ENCODE measurements at places on chromosomes 7 and 10. TPM values are rescaled to one million over a fixed set of nuclear protein-coding genes. Genes with fewer than 3 reads are reported as not detected.

GRCh38 chr7:142593106-142593505 lies 156.2 kb upstream of the PRSS1 start:
- DNase-seq = no peak

- DNase-seq = no peak
Measured at GRCh38 chr10:74394416-74394969, 243.5 kb downstream of the ADK start.

- no peak for DNase-seq
Measured at GRCh38 chr10:62153191-62153590, 115.5 kb downstream of the RTKN2 start.

- DNase-seq = no peak
Measured at GRCh38 chr10:102268375-102268888, 23.1 kb downstream of the GBF1 start.

DNA sequence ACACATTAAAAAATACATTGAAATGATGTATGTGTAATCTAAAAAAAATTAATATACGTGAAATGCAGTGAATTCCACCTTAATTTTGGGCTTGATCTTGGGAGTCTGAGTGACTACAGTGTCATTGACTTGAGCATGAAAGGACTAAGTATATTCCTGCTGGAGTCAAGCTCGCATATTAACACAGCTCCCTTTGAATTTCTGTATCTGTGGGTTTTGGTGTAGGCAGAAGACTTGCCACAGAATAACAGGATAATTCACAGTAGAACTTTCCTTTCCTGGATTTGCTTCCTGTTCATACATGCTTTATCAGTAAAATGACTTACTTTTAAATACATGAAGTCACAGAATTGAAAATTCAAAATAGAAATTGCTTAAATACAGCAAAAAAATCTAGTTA lies 55.3 kb downstream of the PPP1R9A start:
- DNase-seq = no peak

DNA sequence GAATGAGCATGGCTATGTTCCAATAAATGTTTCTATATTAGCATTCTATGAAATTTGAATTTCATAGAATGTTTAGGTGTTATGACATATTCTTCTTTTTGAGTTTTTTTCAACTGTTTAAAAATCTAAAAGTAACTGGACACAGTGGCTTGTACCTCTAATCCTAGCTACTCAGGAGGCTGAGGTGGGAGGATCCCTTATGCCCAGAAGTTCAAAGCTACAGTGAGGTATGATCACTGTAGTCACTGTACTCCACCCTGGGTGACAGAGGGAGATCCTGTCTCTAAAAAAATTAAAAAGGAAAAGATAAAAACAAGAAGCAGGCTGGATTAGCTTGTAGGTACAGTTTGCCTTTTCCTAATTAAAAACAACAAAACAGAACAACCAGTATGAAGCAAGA lies 95.1 kb downstream of the NRBF2 start:
- DNase-seq = no peak

DNA sequence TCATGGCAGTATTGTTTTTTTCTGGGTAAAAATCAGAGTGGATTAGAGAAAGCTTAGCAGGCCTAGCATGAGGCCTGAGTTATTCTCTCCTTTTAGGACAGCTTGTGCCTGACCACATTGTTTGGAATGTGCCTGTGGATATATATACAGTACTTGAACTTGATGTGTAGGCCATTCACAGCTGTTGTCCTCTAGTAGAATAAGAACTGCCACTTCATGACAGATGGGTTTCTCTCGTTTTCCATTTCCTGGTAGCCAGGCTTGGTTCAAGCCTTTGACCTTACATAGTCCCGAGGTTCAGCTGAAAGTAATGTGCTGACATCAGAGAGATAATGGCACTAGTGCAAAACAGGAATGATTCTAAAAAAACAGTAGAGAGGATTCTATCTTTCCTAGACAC lies 473.9 kb downstream of the AUTS2 start:
- no peak for DNase-seq

- DNase-seq = no peak
Measured at GRCh38 chr10:93593254-93593653, 7.8 kb downstream of the RBP4 start.

GRCh38 chr10:7487528-7487927 lies 76.7 kb upstream of the SFMBT2 start:
- no peak for DNase-seq

DNA sequence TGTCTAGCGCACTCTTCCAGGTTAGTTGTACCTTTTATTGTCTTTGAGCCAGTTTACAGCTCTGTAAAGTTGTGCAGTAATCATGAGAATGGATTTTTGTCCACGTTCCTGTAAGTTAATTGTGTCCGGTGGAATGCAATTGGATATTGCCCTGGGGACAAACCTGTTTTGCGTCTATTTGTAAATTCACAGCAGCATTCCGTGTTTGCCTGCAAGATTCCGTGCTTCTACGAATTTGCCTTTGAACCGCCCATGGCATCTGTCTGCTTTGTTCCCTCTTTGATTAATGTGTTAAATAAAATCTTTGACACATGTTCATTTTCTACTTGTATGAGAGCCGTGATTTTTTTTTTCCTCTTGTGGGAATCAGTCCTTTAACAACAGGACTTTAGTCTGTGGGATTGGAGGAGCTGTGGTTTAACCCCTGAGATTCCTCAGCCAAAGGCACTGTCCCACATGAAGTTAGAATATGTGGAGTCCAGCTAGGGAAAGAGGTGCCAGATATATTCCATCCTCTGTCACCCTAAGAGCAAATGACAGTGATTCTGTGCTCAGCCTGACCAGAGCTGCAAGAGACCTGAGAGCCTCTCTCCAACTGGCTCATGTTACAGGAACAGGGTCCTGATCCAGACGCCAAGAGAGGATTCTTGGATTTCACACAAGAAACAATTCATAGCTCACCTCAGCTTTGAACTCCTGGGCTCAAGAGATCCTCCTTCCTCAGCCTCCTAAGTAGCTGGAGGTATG lies 126.3 kb downstream of the COL26A1 start:
- DNase-seq = no peak

DNA sequence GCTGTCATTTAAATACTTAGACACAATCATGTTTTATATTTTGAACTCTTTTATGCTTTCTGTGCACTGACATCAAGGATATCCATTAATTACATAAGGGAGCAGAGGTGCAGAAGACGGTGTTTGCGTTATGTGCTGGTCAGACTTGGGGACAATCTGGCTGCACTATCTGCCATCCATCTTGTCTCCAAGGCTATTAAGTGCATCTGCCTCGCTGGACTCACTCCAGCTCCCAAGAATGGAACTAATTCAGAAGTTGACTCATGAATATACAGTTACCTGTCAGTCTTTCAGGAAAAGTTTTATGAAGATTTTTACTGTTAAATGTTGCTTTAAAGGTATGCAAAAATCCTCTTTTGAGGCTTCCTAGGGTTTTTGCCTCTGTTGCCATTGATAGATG lies 391.0 kb downstream of the SUGCT start:
- no peak for DNase-seq

GRCh38 chr10:11279314-11279713 lies 261.6 kb downstream of the CELF2 start:
- no peak for DNase-seq

- no peak for DNase-seq
Measured at GRCh38 chr10:52578871-52579405, 193.6 kb downstream of the MBL2 start.

GRCh38 chr7:105060923-105061322 lies 46.9 kb downstream of the KMT2E start:
- DNase-seq = no peak

- no peak for DNase-seq
Measured at GRCh38 chr7:73847941-73848723, 5.8 kb upstream of the METTL27 start.

- no peak for DNase-seq
Measured at GRCh38 chr10:24871011-24871935, 81.1 kb downstream of the PRTFDC1 start.

DNA sequence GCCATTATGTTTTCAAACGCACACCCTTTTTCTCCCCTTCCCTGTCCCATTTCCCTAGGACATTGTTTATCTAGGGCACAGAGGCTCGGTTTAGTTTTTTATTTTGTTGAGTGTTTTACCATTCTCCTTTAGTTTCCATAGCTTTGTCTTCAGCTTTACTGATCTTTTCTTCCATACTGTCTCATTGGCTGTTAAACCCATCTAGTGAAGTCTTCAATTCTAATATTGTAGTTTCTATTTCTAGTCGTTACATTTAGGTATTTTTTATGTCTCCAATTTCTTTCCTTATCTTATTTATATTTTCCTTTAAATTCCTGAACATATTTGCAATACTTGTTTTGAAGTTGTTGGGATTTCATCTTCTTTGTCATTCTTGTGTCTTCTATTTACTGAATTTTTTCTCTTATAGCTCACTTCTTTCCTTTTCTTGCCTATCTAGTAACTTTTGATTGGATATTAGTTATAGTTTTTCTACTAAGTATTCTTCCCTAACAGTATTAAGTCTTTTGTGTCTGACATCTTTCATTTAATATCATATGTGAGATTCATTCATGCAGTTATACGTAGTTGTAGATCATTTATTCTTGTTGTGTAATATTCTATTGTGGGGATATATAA lies 41.0 kb upstream of the SH2D4B start:
- no peak for DNase-seq

GRCh38 chr10:42911359-42911758 lies 128.8 kb downstream of the BMS1 start:
- no peak for DNase-seq

- DNase-seq = no peak
Measured at GRCh38 chr10:69474742-69475432, 23.6 kb downstream of the TSPAN15 start.

GRCh38 chr10:16470747-16471146 lies 33.9 kb downstream of the PTER start:
- DNase-seq = no peak

DNA sequence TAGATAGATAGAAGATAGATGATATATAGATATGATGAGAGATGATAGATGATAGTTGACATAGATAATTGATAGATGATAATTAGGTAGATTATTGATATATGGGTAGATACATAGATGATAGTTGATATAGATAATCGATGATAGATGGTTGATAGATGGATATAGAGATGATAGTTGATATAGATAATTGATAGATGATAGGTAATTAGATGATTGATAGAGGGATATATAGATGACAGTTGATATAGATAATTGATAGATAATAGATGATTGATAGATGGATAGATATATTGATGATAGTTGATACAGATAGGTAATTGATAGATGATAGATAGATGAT lies 72.3 kb downstream of the PRR15 start:
- no peak for DNase-seq

DNA sequence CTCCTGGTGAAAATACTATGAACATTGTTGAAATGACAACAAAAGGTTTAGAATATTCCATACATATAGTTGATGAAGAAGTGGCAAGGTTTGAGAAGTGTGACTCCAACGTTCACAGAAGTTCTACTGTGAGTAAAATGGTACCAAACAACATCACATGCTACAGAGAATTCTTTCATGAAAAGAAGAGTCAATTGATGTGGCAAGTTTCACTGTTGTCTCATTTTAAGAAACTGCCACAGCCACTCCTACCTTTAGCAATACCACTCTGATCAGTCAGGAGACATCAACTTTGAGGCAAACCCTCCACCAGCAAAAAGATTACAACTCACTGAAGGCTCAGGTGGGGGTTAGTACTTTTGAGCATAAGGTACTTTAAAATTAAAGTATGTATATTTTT lies 693.3 kb downstream of the GRID1 start:
- no peak for DNase-seq

GRCh38 chr7:2032876-2033407 lies 199.8 kb downstream of the MAD1L1 start:
- DNase-seq = no peak

DNA sequence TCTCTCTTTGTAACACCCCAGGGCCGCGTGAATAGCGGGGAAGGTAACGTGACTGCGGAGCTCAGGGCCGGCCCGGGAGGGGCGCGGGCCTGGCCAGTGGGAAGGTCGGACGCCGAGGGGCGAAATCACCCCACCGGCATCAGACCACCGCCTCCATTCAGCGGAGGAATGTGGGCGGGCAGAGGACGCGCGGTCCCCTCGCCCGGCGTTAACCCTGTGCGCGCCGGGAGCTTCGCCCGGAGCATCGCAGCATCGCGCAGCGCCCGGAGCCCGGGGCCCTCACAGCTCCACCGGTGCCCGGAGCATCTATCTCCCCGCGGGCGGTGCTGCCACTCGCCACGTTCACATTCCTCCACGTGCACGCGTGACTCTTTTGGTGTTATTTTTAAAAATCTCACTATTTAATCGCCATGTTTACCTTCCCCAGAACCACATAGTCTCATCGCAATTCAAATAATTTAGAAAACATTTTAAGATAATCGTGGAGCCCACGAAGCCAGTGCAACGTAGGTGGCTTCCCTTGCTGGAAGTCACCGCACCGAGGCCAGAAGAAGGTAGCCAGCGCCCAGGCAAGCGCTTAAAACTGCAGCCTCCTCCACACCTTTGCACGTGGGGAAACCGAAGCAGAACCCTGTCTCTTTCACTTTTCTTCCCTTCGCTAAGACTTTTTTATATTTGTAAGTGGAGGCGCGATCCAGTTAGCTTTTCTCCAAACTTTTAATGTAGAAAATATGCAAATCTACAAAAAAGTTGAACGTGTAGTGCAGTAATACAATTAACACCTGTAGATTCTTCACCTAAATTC lies 21.8 kb downstream of the FGFBP3 start:
- DNase-seq = no peak

DNA sequence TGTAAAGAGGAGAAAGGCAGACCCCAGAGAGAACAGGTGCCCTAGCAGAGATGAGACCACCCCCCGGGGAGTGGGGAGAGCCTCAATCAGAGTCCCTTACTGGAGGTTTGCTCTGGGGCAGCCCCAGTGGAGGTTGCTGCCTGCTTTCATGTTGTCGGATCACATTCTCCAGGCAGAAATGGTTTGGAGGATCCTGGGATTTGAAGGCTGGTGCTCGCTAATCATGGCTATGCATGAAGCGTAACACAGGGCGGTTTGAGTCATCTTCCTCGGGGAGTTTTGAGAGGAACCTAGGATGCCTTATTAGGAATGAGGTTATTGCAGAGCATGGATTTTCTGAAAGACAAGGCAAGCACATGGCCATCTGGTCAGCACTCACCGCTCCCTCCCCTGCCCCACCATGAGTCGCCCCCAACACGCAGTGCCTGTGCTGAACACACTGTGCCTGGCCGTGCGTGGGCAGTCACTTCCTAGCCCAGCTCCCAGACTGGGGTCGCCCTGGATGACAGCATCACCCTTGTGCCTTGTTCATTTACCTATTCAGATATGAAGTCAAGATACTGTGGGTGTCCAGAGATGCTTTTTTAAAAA lies 319.9 kb downstream of the DPP6 start:
- no peak for DNase-seq

GRCh38 chr7:33854178-33854577 lies 51.2 kb upstream of the BMPER start:
- no peak for DNase-seq

GRCh38 chr10:36496758-36497157 lies 628.6 kb upstream of the ANKRD30A start:
- no peak for DNase-seq

H2BK1 gene
- total RNA-seq = 1.0 TPM

PHKG1 gene
- 10.1 TPM for total RNA-seq

ASB10 gene
- not detected for total RNA-seq

MUC12 gene
- total RNA-seq = not detected

CYP3A4 gene
- not detected for total RNA-seq

FAM237B gene
- not detected for total RNA-seq

ACBD5 gene
- 16.4 TPM for total RNA-seq

LBX1 gene
- not detected for total RNA-seq

GPR141 gene
- not detected for total RNA-seq

EGR2 gene
- 4.8 TPM for total RNA-seq

NANOS1 gene
- 0.34 TPM for total RNA-seq

BUD23 gene
- 96.0 TPM for total RNA-seq

RBP3 gene
- total RNA-seq = not detected

PRLHR gene
- total RNA-seq = not detected

SPDYE1 gene
- not detected for total RNA-seq

SUN3 gene
- not detected for total RNA-seq

BMI1 gene
- total RNA-seq = 53.5 TPM
